Stomach (tissue), 19 donors: ENCODE measurements at places on chromosomes 6 and 20.

GRCh38 chr6:156925718-156926607 is 148.8 kb downstream of the ARID1B start:
- DNase-seq, result peak; percentile 50

- DNase-seq, result peak; percentile 92
Measured at GRCh38 chr20:19757487-19758132, 448 bp upstream of the RIN2 start.

DNA sequence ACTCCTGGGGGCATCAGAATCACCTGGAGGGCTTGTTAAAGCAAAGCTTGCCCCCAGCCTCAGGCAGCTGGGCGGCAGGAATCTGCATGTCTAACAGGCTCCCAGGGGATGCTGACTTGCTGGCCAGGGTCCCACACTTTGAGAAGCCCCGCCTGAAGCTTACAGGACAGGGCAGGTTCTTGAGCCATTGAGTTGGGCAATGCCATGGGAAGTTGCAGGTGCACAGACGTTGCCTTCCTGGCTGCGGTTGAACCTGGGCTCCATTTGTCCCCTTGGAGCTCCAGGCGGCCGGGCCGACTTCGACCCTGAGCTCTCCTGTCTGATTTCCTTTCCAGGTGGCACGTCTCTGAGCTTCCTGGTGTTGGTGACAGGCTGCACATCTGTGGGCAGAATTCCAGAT is 46.8 kb downstream of the SYNJ2 start:
- DNase-seq, result no peak

DNA sequence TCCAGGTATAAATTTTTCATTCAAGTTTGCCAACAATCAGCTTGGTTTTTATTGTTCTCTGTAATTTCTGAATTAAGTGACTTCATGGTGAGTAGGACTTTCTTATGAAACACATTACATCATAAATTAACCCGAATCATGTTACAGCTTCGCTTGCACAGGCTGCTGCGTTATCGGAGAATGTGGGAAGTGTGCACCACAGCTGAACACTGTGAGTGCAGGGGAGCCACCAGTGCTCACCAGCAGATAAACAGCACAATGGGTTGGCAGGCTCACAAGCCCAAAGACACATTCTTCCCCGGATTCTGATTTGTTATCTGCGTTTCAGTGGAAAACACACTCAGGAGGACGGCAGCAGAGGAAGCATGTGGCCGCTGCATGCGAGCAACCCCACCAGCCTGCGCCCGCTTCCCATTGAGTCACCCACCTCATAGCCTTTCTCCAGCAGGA is 121.1 kb downstream of the GMDS start:
- peak; percentile 31 for DNase-seq

GRCh38 chr20:59148701-59149493 is 14.7 kb upstream of the ZNF831 start:
- DNase-seq, result no peak

GRCh38 chr6:2622671-2623070 is 128.1 kb downstream of the MYLK4 start:
- DNase-seq, result no peak

GRCh38 chr6:98292810-98293209 is 541.6 kb upstream of the POU3F2 start:
- DNase-seq, result peak; percentile 1

GRCh38 chr6:150687508-150687907 is 87.8 kb downstream of the PLEKHG1 start:
- peak; percentile 75 for DNase-seq

DNA sequence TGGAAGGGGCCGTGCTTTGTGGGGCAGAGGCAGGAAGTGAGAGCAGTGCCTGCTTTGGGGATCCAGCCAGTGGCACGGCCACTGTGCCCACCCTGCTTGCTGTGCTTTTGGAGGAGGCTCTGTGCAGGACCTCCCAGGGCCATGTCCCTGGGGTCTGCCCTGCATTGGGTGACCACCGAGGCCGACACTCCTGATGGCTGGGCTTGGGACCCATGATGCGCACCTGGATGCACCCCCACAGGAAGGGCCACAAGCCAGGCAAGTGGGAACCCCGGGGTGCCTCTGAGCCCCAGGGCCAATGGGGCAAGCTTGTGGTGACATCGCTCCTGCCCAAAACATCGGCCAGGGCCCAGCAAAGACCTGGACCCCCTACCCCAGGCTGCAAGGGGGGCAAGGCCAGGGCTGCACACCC is 738.6 kb upstream of the GJE1 start:
- DNase-seq, result no peak

DNA sequence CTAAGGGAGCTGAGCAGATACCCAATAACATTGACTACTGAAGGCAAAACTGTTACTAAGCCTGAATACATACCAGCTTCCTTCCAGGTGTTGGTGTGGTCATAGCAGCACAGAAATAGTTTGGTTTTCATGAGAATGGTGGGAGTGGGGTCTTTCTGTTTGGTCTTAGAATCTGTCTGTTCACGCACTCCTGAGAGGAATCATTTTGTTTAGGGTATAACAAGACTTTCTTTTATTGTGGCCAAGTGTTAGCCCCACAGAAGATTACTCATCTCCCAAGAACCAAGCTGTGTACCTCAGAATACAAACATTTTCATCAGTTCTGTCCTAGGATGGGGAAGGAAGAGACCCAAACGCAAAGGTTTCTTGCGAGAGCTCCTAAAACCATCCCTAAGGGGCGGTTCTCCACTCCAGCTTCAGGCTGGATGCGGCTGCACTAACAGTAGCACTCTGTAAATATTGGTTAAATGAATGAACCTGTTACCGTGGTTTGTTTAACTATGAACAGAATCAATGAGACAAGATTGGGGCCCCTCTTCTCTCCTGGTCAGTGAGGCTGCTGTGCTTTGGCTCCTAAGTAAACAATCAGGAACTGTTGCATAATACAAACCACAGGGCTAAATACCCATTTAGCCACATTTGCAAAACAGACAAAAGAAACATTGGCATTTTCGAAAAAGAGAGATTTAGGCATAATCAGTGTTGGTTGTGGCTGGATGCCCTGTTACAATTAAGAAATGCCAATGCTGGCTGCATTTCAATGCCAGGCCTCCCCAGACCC is 44.9 kb downstream of the SNAP25 start:
- DNase-seq, result peak; percentile 16

- no peak for DNase-seq
Measured at GRCh38 chr6:16658348-16659034, 102.8 kb downstream of the ATXN1 start.

- DNase-seq, result no peak
Measured at GRCh38 chr20:64219202-64219601, 36.3 kb upstream of the PCMTD2 start.

- no peak for DNase-seq
Measured at GRCh38 chr6:167475947-167476346, 151.1 kb downstream of the TTLL2 start.

DNA sequence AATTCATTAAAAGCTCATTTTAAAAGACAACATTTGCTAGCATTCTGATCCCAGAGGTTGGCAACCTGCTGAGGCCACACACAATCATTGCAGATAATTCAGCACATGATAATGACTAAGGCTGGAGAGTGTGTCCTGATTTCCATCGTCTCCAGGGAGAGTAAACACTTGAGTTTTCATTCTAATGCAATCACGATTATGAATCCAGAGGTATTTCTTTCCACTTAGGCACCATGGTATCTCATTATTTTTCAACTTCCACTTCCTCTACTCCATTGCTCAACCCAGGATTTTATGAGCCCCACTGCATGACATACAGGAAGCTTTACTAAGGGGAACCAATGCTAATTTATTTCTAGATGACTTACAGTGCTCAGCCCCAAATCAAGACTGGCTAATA is 273.8 kb upstream of the AGPAT4 start:
- no peak for DNase-seq

- no peak for DNase-seq
Measured at GRCh38 chr20:39376788-39377187, 414.6 kb downstream of the DHX35 start.
